ENCODE measurements at places on chromosomes 11 and 22. TPM values are rescaled to one million over a fixed set of nuclear protein-coding genes. Genes with fewer than 3 reads are reported as not detected.

FAM83F gene
- total RNA-seq: not detected

GLB1L2 gene
- total RNA-seq: 0.29 TPM

CBLIF gene
- not detected for total RNA-seq

NAALAD2 gene
- 0.58 TPM for total RNA-seq

NXPE1 gene
- not detected for total RNA-seq

FUT4 gene
- total RNA-seq: 4.6 TPM

RTN3 gene
- 103 TPM for total RNA-seq

IPO7 gene
- total RNA-seq: 63.7 TPM

SLC5A4 gene
- total RNA-seq: not detected

PGA5 gene
- total RNA-seq: not detected

NARS2 gene
- total RNA-seq: 25.1 TPM

SAMM50 gene
- 58.5 TPM for total RNA-seq

PRSS23 gene
- total RNA-seq: 90.4 TPM

KDM4E gene
- total RNA-seq: not detected

GAB4 gene
- not detected for total RNA-seq

MAP6 gene
- total RNA-seq: 0.89 TPM

CCS gene
- 32.4 TPM for total RNA-seq

SAA4 gene
- not detected for total RNA-seq

MPPED2 gene
- not detected for total RNA-seq

HBG1 gene
- not detected for total RNA-seq

CBX7 gene
- total RNA-seq: 2.5 TPM

PHOX2A gene
- total RNA-seq: not detected

OR52H1 gene
- total RNA-seq: not detected

COMT gene
- 315 TPM for total RNA-seq

P2RY2 gene
- not detected for total RNA-seq

TIMP3 gene
- 35.2 TPM for total RNA-seq

MMP13 gene
- total RNA-seq: not detected

ACAT1 gene
- total RNA-seq: 104 TPM

AP2A2 gene
- 56.2 TPM for total RNA-seq

NNMT gene
- total RNA-seq: 574 TPM

IMMP1L gene
- 22.8 TPM for total RNA-seq

PIWIL4 gene
- total RNA-seq: under 0.01 TPM

HIC2 gene
- 1.4 TPM for total RNA-seq

DEFB131B gene
- not detected for total RNA-seq

PSMA1 gene
- total RNA-seq: 210 TPM

NLRP6 gene
- total RNA-seq: not detected

APOL2 gene
- total RNA-seq: 56.0 TPM

HSPB2 gene
- total RNA-seq: not detected

CDKN1C gene
- total RNA-seq: 40.8 TPM

MAJIN gene
- not detected for total RNA-seq

CAPN1 gene
- total RNA-seq: 233 TPM

CD3G gene
- not detected for total RNA-seq

TMPRSS5 gene
- 0.18 TPM for total RNA-seq

EMID1 gene
- not detected for total RNA-seq

EHF gene
- not detected for total RNA-seq

All from myometrial cell (primary cell).